ENCODE measurements at places on chromosomes 3 and 15.
A peak's percentile ranks its signal among the peaks of the same experiment; 100 is the strongest.

- peak; percentile 76 for DNase-seq
Observed at GRCh38 chr3:187740421-187741399, 4.6 kb downstream of the BCL6 start.

- DNase-seq: peak; percentile 21
Observed at GRCh38 chr3:10552631-10552943, 47.2 kb upstream of the ATP2B2 start.

GRCh38 chr15:60718661-60719069 lies 239.7 kb upstream of the ICE2 start:
- no peak for DNase-seq

- DNase-seq: no peak
Observed at GRCh38 chr3:125185805-125186204, 26.7 kb downstream of the SLC12A8 start.

GRCh38 chr3:33039628-33040027 lies 57.3 kb downstream of the GLB1 start:
- no peak for DNase-seq

- no peak for DNase-seq
Observed at GRCh38 chr15:47846876-47847275, 129.6 kb downstream of the SEMA6D start.

DNA sequence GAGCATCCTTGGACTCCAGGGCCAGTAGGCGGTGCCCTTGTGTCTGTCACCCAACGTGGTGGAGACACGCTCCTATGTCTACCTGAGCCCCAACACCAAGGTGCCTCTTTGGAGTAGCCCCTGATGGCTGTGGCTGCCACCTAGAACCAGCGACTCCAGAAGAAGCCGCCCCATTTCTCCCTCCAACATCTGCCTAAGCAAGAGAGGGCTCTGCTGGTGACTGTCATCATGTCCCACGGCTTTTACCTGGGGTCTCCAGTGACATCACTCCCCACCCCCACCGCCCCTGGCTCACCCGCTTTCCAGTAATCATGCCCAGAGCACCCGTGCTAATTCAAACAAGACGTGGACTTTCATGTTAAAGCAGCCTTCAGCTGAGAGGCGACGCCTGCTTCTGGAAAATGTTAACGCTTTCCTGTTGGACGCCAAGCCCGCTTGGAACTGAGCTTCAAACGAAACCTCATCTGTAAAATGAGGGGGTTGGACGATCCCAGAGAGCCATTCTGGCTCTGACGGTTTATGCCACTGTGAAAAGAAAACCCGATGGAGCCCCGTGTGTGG lies 57.0 kb downstream of the ISG20 start:
- no peak for DNase-seq

GRCh38 chr3:64257100-64257755 lies 32.0 kb upstream of the PRICKLE2 start:
- no peak for DNase-seq

- DNase-seq: no peak
Observed at GRCh38 chr15:100710744-100711515, 108.5 kb downstream of the ASB7 start.

- DNase-seq: no peak
Observed at GRCh38 chr15:72866866-72867616, 83.5 kb upstream of the ADPGK start.

DNA sequence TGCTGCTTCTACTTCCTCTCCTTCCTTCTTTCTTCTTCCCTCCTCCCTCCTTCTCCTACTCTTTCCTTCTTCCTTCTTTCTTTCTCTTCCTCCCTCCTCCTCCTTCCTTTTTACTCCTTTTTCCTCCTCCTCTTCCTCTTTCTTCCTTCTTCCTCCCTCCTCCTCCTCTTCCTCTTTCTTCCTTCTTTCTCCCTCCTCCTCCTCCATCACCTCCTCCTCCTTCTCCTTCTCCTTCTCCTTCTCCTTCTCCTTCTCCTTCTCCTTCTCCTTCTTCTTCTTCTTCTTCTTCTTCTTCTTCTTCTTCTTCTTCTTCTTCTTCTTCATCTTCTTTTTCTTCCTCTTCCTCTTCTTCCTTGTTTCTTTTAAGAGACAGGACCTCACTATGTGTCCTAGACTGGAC lies 224.0 kb downstream of the NR2F2 start:
- DNase-seq: no peak

GRCh38 chr3:30518872-30519271 lies 87.5 kb upstream of the TGFBR2 start:
- no peak for DNase-seq

GRCh38 chr3:81554801-81555200 lies 206.6 kb downstream of the GBE1 start:
- DNase-seq: no peak

DNA sequence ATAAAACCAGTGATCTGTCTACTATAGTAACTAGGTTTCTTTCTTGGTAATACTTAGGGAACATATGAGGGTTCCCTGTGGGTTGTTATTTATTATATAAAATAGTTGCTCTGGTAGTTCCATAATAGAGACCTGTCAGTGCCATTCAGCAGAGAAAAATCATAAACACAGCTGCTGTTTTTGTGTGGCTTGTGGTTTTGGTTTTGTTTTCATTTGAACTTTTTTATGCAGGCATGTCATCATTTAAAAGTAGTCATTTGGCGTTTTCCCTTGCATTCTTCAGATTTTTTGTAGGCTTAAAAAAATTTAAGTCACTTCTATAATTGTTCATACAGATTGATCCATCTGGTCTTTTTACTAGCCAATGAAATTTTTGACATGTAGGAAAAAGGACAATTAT lies 47.9 kb downstream of the PIK3CA start:
- peak; percentile 50 for DNase-seq

- DNase-seq: no peak
Observed at GRCh38 chr15:57133127-57133968, 214.9 kb downstream of the TCF12 start.

GRCh38 chr3:29137601-29138000 lies 143.3 kb upstream of the RBMS3 start:
- DNase-seq: no peak

- no peak for DNase-seq
Observed at GRCh38 chr3:157100096-157100477, 59.9 kb downstream of the CCNL1 start.

DNA sequence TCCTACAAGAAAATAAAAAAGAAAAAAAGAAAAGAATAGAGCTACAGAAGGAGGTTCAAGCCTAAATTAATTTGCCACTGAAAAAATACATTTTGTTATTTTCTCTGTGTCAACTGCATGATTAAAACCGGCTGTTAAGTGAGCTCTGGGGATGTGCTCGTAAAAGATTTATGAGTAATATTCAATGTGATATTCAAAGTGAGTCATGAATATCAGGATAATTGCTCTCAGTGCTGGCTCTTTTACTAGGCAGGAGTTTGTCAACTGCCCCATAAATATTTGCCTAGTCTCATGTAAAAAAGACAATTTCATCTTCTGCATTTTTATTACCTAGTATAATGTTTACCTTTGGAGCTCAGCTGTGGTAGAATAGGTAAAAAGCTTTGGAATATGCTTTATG lies 78.9 kb downstream of the CDIN1 start:
- no peak for DNase-seq

DNA sequence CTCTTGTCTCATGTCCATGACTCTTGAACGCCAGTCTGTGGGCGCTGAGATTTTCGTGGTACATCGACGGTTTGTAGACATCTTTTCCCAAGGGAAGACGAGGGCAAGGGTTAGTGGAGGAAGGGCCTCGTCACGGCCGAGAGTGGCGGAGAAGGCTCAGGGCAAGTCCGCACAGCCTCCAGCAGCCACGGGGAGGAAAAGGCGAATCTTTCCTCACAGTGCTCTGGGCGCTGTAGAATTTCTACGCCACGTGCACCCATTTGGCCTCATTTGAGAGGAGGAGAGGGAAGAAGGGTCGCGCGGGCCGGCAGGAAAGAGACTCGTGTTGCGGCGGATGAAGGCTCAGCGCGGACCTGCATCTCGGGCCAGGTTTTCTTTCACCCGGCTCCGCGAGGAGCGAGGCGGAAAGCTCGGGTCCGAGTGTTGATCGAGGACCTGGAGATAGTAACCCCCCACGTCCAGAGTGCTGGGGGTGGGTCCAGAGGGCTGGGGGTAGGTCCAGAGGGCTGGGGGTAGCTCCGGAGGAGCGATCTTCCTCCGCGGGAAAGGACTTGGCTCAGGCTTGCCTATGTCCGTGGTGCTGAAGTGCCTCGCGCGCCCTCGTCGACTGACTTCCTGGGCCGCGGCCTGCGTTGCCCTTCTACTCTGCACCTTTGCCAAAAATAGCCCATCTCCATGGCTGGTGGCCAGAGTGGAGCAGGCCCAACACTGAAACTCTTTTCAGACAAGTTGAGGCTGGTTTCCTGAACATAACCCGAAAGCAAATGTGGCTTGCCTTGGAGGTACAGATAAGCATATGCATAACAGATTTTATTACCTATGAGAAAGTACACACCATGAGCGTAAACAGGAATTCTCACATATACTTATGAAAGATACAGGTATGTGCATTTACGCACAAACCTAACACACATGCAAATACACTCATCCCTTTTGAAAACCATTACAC lies 1.1 kb downstream of the SLC35G2 start:
- DNase-seq: peak; percentile 28

- DNase-seq: no peak
Observed at GRCh38 chr3:157755233-157755632, 252.0 kb upstream of the VEPH1 start.

- no peak for DNase-seq
Observed at GRCh38 chr3:184800349-184800930, 11.5 kb upstream of the VPS8 start.

DNA sequence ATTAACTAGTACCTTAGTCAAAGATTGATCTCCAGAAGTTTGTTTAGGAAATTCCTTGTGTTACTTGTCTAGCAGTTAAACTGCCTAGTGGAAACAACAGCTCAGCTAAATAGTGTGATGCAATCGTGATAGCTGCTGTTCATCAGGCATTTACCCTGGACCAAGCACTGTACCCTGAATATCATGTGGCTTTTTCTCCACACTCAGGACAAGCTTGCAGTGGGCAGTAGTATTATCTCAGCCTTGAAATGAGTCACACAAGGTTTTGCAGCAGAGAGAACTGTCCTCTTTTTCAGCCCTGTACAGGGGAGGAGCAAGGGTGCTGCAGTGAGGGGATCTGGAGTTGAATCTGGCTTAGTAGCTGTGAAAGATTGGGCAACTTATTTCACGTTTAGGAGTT lies 208.4 kb downstream of the TP63 start:
- DNase-seq: no peak

GRCh38 chr3:160643994-160644393 lies 33.0 kb upstream of the ARL14 start:
- DNase-seq: no peak

GRCh38 chr3:174431717-174432116 lies 427.4 kb upstream of the NAALADL2 start:
- DNase-seq: no peak

GRCh38 chr3:186540835-186541226 lies 3.3 kb downstream of the CRYGS start:
- DNase-seq: no peak

- peak; percentile 64 for DNase-seq
Observed at GRCh38 chr3:32240159-32240545, 1.7 kb downstream of the CMTM8 start.

DNA sequence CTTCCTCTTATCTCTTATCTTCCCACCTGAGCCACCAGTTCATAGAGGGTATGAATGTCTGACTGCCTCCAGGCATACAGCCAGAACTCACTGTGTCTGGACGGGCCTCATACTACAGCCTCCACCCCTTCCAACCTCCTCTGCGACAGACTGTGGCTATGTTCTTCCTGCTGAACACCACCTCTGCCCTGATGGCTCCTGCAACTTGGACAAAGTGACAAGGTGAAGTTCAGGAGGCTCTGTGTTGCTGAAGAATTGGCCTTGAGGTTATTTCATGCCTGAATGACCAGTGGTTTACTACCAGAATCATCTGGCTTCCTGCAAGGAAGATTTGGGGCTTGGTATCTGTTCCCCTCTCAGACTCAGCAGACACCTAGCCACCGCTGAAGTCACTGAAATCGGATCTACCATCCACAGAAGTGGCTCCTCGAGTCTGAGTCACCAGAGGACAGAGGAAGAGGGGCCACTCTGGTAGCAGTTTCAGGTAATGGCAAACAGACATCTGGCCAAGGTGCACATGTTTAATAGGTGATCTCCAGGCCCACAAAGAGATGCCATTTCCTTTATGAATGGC lies 14.2 kb upstream of the ULK3 start:
- no peak for DNase-seq

GRCh38 chr15:95793231-95793630 lies 537.3 kb upstream of the NR2F2 start:
- DNase-seq: no peak

DNA sequence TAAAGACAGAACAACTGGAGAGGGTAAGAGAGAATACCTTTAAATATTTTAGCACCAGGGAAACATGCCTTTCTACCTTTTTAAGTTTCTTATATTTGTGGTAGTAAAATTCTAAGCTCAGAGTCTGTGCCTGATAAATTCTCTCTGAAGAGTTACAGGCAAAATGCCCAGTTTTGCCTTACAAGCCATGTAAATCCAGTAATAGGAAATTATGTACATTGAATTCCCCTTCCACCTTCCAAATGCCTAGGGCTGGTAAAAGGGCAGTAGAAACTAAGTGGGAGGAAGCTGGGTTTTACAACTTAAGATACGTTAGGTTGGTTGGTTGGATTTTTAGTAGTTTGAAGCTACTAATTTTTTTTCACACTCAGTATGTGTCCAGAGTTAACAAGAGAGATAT lies 43.1 kb upstream of the TP63 start:
- no peak for DNase-seq

DNA sequence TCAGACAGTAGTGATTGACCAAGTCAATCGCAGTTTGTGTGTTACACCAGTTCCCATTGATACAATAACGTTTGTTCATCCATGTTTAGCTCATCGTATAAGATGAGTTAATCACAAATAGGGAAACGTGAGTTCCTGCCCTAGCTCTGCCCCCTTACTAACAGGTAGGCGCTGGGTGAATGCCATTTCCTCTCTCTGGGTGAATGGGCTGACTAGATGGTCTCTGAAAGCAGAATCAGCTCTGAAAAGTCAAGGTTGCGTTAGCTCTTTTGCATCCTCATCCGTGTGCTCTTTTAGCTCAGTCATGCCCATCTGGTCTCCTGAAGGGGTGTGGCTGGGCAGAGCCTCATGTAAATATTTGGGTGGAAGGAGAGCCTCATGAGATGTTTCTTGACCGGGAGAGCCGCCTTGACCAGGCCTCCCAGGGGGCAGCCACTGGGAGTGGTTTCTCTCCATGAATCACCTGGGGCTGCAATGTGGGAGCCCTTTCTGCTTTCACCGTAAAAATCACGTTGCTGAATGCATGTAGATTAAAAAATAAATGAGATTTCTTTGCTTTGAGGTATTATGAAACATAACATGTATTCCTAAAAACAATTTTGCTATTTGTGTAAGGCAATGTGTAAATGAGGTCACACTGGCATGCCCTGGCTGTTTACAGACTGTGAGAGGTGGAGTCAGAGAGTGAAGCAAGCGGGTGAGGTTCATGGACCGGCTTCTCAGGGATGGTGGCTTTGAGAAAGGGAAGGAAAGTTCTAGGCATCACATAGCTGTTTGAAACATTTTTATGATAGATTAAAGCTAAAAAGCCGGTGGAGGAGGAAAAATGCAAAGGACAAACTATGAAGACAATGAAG lies 108.4 kb upstream of the RASGRP1 start:
- no peak for DNase-seq

DNA sequence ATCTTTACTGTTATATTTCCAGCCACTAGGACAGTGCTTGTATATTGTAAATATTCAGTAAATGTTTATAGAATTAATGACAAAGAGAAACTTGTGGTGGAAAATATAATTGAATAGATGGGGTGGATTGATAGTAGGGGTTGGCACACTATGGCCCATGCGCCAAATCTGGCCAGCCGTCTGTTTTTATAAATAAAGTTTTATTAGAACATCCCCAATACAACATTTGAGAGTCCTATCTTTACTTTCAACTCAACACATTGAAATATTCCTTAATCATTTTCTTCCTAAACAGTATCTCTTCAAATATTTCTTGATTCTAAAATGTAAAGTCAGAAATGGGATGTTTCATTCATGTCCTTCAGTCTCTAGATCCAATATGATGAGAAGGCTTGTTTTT lies 45.1 kb downstream of the VPS8 start:
- no peak for DNase-seq

Measured in CD4-positive, alpha-beta T cell treated with Interleukin-10 for 1 hour (primary cell).